AG09319 (cell line): ENCODE measurements at places on chromosomes 3 and 15.

- no peak for DNase-seq
These were observed 452 bp downstream of the TMEM158 start for GRCh38 chr3:45225465-45226205.

GRCh38 chr3:178386401-178386800 lies 149.8 kb upstream of the KCNMB2 start:
- no peak for DNase-seq

DNA sequence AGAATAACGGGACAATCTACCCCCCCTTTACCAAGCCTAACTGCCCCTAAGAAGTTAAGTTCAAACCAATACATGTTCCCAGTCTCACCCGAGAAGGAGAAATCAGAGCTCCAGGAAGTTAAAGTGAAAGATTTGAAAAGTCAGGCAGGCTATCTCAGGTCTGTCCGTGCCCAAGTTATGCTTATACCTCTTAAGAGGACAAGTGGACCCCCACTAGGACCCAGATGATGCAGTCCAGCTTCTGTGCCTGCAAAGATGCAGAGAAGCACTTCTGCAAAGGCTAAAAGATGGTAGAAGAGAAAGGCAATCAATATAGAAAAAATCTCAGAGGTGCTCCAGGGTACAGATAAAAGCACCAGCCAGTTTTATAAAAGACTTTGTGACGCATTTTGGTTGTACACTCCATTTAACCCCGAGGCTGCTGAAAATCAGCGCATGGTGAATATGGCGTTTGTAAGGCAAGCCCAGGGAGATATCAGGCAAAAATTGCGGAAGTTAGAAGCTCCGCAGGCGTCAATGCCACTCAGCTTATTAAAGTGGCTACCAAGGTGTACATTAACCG lies 9.8 kb upstream of the SLC9C1 start:
- DNase-seq: no peak

DNA sequence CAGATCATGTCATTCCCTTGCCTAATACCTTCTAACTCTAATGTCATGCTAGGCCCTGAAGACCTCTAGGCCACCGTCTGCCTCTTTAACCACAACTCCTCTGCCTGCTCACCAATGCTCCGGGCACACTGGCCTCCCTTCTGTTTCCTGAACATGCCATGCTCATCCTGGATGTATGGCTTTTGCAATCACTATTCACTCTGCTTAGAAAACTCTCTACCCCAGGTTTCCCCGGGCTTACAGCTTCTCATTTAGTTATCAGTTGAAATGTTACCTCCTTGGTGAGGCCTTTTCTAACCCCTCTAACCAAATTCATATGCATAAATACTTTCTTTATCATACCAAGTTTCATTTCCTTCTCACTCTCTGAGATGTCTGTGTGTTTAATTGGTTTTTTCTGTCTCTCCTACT lies 727.8 kb upstream of the CFAP20DC start:
- DNase-seq: no peak

- DNase-seq: no peak
These were observed 24.9 kb downstream of the SIAH2 start for GRCh38 chr3:150737874-150738679.

DNA sequence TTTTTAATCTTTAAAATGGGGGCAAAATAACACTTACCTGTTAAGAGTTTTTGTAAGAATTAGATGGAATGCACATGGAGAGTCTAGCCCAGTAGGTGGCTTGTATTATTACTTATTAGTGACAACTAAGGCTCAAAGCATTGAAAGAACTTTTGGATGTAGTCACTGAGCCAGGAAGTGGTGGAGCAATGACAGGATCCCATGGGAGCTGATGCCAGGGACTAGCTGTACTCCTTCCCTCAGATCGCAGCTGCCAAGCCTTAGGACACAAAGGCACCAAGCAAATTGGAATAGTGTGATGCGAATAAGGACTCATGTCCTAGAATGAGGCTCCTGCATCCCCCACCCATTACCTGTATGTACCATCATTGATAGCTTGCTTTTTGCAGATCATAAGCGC lies 370.4 kb upstream of the RGMA start:
- no peak for DNase-seq

DNA sequence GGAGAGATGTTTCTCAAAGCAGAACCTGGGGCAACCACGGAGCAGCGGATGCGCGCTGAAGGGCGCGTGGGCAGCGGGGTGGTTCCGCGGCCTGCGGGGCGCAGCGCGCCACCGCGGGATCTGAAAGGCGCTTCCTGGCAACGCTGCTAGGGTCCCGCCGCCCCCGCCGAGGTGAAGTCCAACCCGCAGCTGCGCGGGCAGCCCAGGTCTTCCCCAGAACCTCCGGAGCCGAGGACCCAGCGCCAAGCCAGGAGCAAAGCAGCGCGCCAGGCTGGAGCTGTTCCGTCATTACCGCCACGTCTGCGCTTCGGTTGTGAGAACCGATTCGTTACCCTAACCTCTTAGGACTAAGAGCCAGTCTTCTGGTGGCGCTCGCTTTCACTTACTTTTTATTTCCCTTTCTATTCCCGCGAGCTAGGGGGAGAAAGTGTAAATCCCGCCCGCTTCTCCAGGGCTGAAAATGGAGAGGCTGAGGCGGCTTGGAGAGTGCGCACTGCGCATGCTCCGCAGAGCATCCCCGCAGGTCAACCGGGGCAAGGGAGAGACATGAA lies 3.2 kb upstream of the GABRG3 start:
- no peak for DNase-seq

DNA sequence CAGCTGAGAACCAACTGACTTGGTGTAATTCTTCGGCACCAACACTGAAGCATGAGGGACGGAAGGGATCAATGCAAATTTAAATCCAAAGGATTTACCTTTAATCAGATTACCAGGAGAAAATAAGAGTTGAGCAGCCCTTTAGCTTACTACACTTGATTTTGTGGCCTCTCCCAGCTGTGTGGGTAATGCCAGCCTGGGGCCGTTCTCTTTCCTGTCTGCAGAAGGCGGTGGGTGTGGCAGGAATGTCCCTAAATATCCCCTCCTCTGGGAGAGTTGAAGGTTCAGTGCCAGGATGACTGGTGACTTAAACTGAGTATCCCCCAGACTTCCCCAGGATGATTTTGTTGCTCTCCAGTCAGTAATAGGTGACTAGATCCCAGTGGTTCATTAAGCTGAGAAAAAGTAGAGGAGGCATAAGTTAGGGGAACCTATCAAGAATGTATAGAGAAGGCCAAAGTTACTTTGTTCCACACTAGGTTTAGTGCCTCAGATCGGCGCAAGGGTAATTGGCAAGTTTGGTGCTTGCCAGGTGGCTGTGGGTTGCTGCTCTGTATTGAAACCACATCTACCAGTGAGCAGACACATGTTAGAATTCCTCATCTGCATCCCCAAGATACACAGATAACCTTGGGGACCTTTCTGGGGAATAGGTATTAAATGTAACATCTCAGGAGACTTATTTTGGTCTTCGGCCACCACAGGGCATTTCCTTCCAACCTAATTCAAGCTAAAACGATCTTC lies 23.1 kb downstream of the MAPKBP1 start:
- no peak for DNase-seq

GRCh38 chr15:74122403-74123130 lies 7.8 kb upstream of the ISLR2 start:
- no peak for DNase-seq

- no peak for DNase-seq
These were observed 7.4 kb downstream of the ZNF589 start for GRCh38 chr3:48248095-48248850.

DNA sequence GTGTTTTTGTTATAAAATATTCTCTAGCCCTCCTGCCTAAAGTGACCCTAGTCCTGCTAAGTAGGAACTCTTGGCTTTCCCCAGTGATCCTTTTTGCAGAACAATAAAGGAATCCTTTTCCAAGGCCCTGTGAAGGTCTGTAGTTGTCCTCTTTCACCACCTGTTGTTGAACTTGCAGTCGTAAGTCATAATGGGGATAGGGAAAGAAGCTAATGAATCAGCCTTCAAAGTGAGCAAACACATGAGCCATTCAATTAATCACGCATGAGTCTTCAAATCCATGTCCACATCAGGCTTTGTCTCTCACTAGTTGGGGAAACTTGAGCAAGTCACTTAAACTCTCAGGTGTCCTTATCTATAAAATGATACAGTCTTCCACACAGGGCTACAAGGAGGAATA lies 27.6 kb downstream of the ZNF860 start:
- DNase-seq: no peak

GRCh38 chr3:160879859-160880258 lies 123.8 kb downstream of the PPM1L start:
- no peak for DNase-seq

DNA sequence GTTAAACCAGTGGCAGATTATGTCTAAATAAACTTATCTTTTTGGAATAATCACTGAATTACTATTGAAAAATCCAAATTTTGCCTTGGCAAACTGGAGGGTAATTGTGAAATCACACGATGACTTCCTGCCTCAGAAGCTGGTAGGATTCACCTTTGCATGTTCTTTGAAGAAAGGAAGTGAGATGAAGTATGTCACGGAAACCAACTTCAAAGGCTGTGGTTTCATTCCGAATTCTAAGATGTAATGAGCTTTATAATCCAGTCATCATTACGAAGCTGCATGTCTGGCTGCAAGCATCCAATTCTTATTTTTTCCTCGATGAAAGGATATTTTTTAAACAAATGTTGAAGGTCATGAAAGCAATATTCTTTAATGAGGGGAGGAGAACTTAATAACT lies 15.0 kb upstream of the ZBED2 start:
- DNase-seq: no peak

- DNase-seq: no peak
These were observed 61.2 kb upstream of the PROK2 start for GRCh38 chr3:71846185-71846584.

- peak; percentile 43 for DNase-seq
These were observed 13.7 kb upstream of the CCR3 start for GRCh38 chr3:46228260-46229242.

- DNase-seq: no peak
These were observed 142.8 kb downstream of the LIPC start for GRCh38 chr15:58574631-58575030.

DNA sequence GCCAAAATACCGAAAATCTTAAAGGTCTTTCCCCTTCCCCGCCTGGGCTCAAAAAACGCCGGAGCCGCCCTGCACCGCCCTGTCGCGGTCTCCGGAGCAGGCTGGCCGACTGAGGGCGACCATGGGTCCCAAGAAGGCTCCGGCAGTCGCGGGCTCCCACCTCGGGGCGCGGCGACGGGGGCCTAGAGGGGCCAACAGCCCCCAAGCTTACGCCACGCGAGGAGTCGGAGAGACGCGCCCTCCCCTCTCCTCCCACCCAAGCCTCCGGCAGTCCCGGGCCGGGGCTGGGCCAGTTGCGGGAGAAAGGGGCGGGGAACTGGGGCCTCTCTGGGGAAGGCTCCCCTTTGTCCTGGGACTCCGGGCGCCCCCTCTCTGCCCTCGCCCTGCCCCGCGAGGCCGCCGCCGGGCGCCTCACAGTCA lies 69.2 kb downstream of the GOLGA8B start:
- no peak for DNase-seq

- no peak for DNase-seq
These were observed 410 bp downstream of the PRR23E start for GRCh38 chr3:127193341-127193740.

DNA sequence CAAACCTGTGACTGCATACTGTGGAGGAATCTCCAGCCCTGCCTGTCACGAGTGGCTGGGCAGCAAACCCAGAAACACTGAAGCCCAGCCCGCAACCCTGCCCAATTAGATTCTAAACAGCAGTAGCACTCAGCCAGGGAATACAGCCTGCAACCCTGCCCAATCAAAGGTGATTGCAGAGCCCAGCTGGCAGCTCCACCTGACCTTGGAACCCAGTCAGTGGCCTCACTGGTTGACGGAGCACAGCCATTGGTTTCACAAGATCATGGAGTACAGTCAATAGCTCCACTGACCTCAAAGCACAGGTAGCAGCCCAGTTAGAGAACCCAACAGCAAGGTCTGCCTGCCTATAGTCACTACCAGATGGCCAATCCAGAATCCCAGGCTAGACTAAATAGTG lies 35.2 kb upstream of the MYLK start:
- no peak for DNase-seq

DNA sequence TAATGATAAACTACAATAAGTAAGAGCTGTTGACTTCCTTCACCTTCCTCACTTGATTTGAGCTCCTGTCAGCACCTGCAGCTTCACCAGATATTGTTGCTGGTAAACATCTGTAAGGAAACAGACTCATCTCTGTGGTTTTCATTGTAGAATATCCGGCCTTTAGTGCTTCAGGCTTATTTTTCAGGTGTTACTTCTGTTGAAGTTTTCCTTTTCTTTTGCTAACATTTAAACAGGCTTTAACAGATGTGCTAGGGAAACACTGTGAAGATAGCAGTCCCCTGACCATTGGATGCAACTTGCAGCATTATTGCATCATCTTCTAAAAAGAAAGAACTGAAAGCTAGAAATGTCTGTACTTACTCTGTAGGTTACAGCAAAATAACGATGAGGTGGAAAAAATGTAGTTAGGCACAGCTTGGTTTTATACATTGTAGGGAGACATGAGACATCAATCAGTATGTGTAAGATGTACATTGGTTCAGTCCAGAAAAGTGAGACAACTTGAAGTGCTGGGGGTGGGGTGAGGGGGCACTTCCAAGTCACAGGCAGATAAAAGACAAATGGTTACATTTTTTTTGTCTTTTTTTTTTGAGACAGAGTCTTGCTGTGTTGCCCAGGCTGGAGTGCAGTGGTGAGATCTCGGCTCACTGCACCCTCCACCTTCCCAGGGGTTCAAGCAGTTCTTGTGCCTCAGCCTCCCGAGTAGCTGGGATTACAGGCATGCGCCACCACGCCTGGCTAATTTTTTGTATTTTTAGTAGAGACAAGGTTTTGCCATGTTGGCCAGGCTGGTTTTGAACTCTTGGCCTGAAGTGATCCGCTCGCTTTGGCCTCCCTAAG lies 10.2 kb downstream of the EDEM1 start:
- peak; percentile 32 for DNase-seq

- no peak for DNase-seq
These were observed 188.9 kb downstream of the STXBP5L start for GRCh38 chr3:121096953-121097352.

DNA sequence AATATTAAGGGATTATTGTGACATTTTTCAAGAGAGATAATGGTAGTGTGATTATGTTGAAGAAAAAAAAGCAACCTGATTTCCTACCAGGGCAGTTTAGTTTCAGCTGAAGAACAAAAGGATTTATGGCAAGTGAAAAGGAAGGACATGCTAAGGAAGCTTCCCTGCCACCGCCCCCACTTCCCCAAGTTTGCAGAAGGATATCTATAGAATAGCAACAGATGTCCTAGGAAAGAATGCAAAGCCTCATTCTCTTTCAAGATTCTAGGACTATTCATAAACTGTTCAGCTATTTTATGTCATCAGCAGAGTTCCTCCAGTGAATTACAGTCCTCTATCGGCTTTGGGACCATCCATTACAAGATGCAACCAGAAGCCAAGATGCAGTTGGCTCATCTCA lies 160.8 kb downstream of the SATB1 start:
- DNase-seq: no peak

GRCh38 chr3:14268897-14269296 lies 90.3 kb downstream of the LSM3 start:
- DNase-seq: no peak

DNA sequence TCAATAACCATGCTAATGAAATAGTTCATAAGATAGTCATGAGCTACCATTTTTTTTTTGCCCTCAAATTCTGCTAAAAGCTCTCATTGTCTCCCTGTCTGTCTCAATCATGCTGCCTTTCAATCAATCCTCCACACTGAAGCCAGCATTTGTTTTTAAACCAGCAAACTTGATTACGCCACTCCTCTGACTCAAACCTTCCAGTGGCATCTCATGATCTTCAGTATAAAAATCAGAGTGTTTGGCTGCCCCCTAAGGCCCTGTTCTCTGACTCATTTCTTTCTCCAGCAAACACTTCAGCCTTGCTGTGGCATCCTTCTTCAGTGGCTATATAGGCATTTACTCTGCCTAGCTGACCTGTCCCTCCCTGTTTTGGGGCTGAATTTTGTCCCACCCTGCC lies 36.0 kb upstream of the EOMES start:
- peak; percentile 31 for DNase-seq
